Body of pancreas (tissue), 4 donors: ENCODE measurements at places on chromosomes 5 and 9. TPM values are rescaled to one million over a fixed set of nuclear protein-coding genes. Genes with fewer than 3 reads are reported as not detected.

KCNV2 gene
- not detected for total RNA-seq

GRCh38 chr9:128070874-128071273 lies 2.8 kb downstream of the SLC25A25 start:
- no peak for DNase-seq

DNA sequence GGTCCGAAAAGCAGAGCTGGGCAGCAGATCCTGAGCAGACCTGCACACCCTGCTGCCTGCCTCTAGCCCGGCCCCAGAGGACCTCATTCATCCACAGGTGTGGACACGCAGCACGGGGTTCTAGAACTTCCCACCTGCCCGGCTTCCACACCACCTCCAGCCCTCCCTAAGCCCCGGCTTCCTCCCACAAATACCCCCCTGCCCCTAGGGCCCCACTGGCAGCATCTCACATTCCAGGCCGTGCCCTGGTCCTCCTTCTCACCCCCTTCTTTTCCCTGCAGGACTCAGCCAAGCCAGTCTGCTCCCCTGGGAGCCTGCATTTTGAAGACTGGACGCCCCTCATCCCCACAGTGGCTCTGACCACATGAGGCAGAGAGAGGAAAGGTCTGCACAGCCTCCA lies 138.9 kb downstream of the ADAMTS2 start:
- no peak for DNase-seq

- no peak for DNase-seq
These were observed 203.7 kb downstream of the ADAMTS12 start for GRCh38 chr5:33688066-33688465.

TMEFF1 gene
- total RNA-seq, result not detected

- no peak for DNase-seq
These were observed 17.8 kb downstream of the SLC38A9 start for GRCh38 chr5:55694152-55694830.

PAPPA gene
- 1.0 TPM for total RNA-seq

GRCh38 chr5:6496207-6496584 lies 47.5 kb downstream of the UBE2QL1 start:
- no peak for DNase-seq

GRCh38 chr5:108436696-108437095 lies 54.8 kb upstream of the FBXL17 start:
- no peak for DNase-seq

DNA sequence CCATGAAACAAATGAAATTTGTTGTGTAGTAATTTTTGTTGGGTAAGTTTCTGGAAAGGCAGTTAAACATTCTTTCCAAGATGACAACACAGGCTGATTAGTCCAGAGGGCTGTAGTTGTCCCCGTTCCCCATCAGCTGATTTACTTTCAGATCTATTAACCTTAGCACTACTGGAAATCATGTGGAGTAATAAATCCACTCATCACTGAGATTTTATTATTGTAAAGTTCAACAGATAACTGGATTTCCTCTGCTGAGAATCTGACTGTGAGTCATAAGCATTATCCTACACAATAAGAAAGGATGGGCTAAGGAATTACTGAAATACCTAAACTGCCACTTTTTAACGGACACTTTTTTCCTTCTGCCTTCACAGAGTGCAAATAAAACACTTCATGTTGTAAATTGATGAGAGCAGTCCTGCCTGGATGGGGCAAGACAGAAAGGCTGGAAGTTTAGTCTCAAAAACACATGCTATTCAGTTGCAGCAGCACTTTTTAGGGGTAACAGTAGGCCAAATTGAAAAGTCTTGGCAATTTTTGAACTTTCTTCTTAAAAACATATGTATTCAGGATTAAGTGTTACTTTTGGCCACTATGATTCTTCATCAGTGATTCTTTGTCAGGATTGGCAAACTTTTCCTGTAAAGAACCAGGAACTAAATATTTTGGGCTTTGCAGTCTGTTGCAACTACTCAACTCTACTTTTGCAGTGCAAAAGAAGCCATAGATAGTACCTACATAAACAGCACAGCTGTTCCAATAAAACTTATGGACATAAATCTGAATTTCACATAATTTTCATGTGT lies 7.0 kb downstream of the STOM start:
- DNase-seq, result no peak

DNA sequence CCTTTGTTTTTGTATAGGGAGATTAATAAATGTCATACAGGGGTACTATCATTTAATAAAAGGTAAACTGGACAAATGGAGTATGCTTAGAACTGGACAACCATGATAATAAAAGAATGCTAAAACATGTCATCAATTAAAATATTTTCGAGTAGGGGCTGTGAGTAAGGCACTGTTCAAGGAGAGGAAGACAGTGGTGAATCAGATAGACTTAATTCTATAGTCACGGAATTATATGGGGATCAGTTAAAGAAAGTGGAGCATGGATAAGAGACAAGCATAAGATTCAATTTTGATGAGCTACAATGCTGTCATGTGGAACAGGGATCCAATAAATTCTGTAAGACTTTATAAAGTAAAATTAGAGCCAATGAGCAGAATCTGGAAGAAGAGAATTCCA lies 104.5 kb downstream of the HMHB1 start:
- DNase-seq, result no peak

NOTCH1 gene
- total RNA-seq, result 65.3 TPM

DNA sequence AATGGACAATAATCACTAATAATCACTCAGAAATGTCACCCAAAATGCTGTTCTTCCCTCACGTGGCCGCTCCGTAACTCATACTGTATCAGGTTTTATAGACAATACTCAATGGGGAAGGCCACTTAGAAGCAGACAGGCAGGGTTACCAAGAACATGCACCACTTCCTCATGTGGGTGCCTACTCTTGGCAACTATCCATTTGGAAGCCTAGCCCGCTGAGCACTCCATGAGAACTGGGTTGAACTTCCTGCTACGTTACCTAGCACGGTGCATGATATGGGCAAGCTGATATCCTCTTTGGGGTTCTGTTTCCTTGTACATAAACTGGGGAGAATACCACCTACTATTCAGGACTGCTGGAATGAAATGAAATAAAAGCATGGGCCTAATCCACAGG lies 14.3 kb downstream of the DAP start:
- DNase-seq, result peak; percentile 87

GRCh38 chr9:26971721-26972120 lies 15.5 kb downstream of the IFT74 start:
- no peak for DNase-seq

CATSPER3 gene
- total RNA-seq, result 0.52 TPM

- no peak for DNase-seq
These were observed 364 bp downstream of the RPS6 start for GRCh38 chr9:19379697-19380046.

GRCh38 chr9:93031629-93032430 lies 26.7 kb upstream of the SUSD3 start:
- DNase-seq, result peak; percentile 22

SMIM33 gene
- total RNA-seq, result not detected

- no peak for DNase-seq
These were observed 221.3 kb downstream of the PIK3R1 start for GRCh38 chr5:68436686-68437520.

GRCh38 chr9:126564128-126564527 lies 49.6 kb upstream of the LMX1B start:
- DNase-seq, result no peak

GRM6 gene
- not detected for total RNA-seq

DNA sequence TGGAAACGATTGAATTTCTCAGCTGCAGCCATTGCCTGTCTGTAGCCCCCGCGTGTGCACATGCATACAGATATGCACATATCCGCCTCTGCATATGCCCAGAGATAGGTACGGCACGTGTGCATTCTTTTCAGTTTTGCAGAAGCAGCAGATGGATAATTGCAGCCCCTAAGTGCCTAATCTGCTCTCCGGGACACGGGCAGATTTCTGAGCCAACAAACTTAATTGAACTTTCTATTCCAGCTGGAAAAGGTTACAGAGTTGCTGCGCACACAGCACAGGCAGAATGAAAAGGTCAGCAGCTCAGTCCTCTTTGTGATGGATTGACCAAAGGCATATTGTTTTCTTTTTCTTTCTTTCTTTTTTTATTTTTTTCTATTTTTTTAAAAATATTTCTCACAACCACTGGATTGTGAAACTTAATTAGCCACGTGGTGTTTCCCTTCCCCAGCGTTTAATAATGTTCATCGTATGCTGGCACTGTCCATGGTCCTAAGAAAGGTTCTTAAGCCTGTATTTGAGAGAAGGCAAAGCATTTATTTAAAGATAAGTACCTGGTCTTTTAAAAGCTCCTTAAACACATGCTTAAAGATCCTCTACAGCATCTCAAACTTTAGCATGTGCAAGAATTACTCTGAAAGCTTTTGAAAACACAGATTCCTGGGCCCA lies 270.2 kb upstream of the BRINP1 start:
- DNase-seq, result no peak

- peak; percentile 38 for DNase-seq
These were observed 251.4 kb upstream of the IL12B start for GRCh38 chr5:159581502-159582249.

MCC gene
- 9.9 TPM for total RNA-seq

DNA sequence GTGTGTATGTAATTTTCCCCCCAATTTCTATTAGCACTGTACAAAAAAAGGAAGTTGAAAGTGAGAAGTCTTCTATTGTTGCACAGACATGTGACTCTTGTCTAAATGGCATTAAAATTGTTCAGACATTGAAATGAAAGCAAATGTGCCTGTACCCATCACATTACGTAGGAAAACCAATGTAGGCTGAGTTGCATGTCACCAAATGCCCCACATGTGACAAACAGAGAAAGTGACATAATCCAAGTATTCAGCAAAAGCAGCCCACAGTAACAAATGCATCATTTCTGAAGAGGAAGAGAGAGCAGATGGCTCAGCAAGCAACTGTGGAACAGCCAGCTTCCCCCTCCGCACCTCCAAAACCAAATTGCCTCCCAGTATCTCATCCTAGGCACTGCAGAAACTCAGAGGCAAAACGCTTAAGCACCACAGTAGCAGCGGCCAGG lies 161.5 kb upstream of the NR4A3 start:
- no peak for DNase-seq

PCYOX1L gene
- total RNA-seq, result 3.9 TPM

WWC1 gene
- total RNA-seq, result 40.0 TPM

SARDH gene
- total RNA-seq, result 20.2 TPM

DNA sequence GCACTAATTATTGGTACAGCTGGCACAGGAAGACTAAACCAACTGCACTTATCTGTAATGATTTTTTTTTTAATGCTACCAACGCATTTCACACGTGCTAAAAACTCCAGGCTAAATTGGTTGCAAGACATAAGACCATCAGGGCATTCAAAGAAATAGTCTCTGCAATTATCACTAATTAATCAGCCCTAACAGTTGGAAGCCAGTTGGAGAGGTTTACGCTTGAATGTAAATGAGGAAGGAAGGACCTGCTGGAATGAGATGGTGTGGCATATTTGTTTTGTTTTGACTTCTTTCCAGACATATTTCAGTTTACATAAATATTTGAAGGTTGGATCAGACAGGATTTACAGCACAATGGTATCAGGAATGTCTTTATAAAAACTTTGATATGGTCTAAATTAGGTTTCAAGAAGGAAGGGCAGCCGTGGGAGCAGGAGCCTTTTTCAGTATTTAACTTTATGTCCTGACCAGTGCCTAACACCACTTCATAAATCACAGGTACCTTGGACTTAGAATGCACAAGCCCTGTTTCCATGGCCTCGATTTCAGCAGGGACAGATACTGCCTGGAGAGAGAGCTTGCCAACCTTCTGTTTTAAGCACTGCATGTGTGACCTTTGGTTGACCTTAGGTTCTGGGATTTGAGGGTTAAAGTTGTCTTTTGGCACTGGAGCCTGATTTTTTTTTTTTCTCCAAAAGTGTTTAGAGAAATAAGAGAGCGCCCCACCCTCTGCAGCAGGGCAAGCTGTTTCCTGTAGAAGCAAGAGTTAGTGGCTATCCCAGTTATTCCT lies 199.8 kb upstream of the MAP3K1 start:
- no peak for DNase-seq

- peak; percentile 93 for DNase-seq
These were observed 11.6 kb upstream of the RAB14 start for GRCh38 chr9:121213136-121213806.

- DNase-seq, result no peak
These were observed 24.6 kb downstream of the ZNF454 start for GRCh38 chr5:178965465-178966055.

- DNase-seq, result peak; percentile 67
These were observed 7.5 kb upstream of the PRLR start for GRCh38 chr5:35237580-35238376.

ANKRD31 gene
- total RNA-seq, result 0.33 TPM

DNA sequence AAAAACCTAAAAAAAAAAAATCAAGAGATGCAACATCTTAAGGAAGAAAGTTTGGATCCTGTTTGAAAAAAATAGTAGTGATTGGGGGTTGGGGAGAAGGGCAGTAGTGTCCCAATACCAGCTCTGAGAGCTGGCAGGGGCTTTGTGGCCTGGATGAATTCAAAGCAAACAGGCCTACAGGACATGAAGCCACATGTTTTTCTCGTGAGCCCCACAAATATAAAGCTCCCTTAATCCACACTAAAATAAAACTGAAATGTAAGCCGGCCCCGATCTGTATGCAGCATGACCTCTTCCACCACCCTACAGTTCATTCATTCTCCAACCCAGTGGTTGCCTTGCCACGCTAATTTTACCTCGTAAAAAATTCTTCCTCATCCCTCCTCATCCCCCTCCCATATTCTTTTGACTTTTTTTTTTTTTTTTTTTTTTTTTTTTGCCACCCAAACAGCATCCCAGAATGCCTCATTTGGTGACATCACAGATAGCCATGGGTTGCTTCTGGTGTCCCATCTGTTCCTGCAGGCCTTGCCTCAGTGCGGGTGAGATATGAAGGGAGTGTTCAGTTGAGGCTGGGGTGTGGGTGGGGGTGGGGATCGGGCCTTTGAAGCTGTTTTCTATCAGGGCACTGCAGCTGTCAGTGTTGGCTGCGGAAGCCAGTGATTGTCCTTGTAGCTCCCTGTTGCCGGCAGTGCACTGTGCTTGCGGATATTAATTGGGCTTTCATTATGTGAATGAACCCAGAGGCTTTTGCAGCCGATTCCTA lies 81.6 kb upstream of the NFIB start:
- no peak for DNase-seq

MED10 gene
- total RNA-seq, result 15.5 TPM

IL5 gene
- total RNA-seq, result not detected

SHOC1 gene
- 0.26 TPM for total RNA-seq

NEURL1B gene
- total RNA-seq, result 12.2 TPM

DNA sequence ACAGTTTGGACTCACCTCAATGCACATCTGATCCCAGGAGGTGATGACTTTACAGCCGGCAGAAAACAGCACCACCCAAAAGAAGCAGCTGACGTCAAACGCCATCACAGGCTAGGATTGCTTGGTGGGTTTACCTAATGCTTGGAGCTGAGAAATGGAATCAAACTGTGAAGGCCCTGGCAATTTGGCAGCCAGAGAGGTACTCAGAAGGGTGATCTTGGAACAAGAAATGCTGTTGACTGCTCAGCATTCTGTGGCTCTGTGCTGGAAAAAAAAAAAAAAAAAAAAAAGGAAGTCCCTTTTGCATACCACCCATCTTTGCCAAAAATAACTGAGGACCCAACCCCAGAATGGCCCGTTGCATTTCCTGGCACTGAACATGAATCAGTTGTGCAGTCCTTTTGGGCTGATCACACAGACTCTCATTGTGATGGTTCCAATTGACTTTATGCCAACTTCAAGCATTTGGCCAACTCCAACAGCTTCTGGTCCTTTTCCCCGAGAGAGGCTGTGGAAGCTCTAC lies at the start of gene CD180:
Gene CD180 (minus strand): TSS at position 263 of the 523 bp plus-strand sequence. CDS start 158 bp downstream, at position 105.
- DNase-seq, result no peak

LCN12 gene
- 4.9 TPM for total RNA-seq

- no peak for DNase-seq
These were observed 3.2 kb downstream of the HNRNPH1 start for GRCh38 chr5:179620293-179620692.

IFNA13 gene
- not detected for total RNA-seq

CD180 gene
- 0.26 TPM for total RNA-seq

- no peak for DNase-seq
These were observed 319.4 kb downstream of the TLR4 start for GRCh38 chr9:118023644-118024043.
